ENCODE measurements at places on chromosomes 4 and X.

- no peak for DNase-seq
Measured at GRCh38 chrX:102345916-102346315, 93.9 kb downstream of the NXF2B start.

DNA sequence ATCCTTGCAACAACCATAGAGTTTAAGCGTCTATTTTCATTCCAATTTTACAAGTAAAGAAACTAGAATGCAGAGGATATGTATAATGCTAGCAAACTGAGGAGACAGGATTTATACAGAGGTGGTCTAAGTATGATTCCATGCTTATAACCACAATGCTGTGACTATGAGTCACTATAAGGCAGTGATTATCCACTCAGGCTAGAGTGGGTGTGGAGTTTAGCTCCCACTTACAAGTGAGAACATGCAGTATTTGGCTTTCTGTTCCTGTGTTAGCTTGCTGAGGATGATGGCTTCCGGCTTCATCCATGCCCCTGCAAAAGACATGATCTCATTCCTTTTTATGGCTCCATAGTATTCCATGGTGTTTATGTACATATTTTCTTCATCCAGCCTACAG, 41.6 kb upstream of the EDA2R start:
- no peak for DNase-seq

- DNase-seq: no peak
Measured at GRCh38 chr4:28009541-28009940, 1148.9 kb downstream of the STIM2 start.

GRCh38 chr4:12389604-12390003, 960.9 kb upstream of the HS3ST1 start:
- no peak for DNase-seq

DNA sequence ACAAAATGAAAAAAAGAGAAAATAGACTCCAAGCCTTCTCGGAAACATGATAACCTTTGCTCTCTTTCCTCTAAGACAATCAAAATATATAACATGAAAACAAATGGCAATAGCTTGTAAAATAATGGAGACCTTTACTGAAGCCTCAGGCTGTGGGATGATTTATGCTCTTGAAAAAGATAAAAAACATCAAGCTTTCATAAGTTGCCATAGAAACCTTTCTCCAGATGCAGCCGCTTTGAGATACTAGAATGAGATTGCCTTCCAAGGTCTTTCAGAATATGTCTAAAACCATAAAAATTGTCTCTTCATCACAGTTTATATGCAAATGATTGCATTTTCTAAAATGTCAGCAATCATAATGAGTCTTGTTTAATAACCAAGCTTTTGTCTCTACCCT, 31.6 kb downstream of the MAOB start:
- DNase-seq: no peak

DNA sequence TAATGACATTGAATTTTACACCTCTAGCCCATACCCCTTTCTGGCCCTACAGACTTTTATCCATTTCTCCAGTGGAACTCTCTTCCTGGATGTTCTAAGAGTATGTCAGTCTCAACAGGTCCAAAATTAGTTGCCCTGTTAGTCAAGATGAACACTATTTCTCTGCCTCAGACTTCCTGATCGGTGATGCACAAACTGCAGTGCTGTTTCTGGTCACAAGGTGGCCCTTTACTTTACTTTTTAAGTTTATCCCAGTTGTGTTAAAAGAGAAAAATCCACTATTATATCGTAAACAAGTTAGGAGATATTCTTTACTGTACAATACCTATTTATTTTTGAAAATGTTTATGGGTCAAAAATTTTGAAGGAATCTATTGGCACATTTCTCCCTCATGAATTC, 13.1 kb downstream of the TCEAL7 start:
- DNase-seq: no peak

- no peak for DNase-seq
Measured at GRCh38 chr4:99809326-99809725, 7.3 kb upstream of the DAPP1 start.

GRCh38 chr4:158193171-158193749, 17.0 kb upstream of the TMEM144 start:
- no peak for DNase-seq

- no peak for DNase-seq
Measured at GRCh38 chr4:7434766-7435150, at the start of gene PSAPL1. PSAPL1 (minus strand) TSS chr4:7434930; CDS start chr4:7434879, 51 bp downstream.

GRCh38 chrX:7060444-7060843, 87.1 kb upstream of the STS start:
- no peak for DNase-seq

GRCh38 chr4:16731776-16732380, 166.6 kb downstream of the LDB2 start:
- no peak for DNase-seq

GRCh38 chr4:65592089-65592488, 78.2 kb downstream of the EPHA5 start:
- no peak for DNase-seq

DNA sequence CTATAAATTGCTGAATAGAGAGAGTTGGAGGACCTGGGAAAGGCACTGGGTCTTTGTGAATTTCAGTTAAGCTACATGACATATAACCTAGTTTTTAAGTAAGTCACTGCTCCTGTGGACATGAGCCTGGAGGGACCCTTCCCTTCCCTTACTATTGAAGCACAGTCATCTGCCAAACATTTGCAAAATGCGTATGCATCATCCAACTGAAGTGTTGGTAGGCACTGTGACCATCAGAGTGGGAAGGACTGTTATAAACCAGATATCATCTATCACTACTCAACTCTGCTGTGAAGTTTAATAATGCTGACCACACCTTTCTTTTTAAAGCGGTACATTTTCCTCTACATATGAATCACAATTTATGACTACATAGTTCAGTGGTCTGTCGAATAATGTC, 5.2 kb downstream of the GABRA3 start:
- DNase-seq: no peak

DNA sequence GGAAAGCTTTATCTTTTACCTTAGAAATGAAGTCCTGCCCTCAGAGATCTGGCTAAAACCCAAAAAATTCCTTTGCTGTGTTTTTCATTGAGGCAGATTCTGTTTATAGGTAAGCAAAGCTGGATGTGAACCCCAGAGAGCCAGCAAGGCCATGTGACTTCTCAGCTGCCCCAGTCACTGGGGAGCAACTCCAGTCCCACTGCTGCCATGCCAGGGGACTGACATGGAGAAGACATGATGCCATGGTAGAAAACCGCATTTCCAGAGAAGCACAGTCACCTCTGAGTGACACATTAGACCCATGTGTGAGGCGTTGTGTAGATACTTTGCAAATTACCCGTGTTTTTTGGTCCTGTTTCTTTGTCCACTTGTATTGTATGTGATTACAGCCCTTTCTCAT, 45.4 kb downstream of the PTTG2 start:
- no peak for DNase-seq

DNA sequence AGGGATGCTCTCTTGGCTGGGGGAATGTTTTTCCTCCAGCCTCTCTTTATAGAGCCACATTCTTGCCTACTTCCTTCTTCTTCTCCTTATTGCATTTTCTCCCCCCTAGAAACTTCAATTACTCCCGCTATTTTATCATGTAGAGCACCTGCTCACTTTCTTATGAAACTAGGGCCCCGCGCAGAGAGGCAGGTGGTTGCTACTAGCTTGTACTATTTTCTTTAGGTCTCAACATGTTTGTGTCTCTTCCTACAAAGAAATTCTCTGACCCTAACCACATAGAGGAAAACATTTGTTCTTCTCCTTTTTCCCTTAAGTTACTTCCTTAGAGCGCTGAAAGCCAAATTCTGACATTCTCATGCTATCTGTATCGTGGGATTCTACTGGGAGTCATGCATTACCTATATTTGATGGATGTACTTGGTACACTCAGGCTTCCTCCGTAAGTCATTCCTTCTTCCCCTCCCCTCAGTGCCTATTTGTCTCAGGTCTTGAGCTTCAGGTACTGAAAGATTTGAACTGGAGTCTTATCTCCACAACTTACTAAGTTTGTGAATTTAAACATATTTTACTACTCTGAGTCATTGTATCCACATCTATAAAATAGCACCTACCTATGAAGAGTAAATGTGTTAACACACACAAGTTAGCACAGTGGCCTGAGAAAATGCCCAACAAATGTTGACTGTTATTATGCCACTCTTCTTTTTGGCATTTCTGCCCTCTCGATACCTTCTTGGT, 159.1 kb upstream of the LEF1 start:
- DNase-seq: no peak

- no peak for DNase-seq
Measured at GRCh38 chr4:3226467-3226866, 22.5 kb upstream of the MSANTD1 start.

DNA sequence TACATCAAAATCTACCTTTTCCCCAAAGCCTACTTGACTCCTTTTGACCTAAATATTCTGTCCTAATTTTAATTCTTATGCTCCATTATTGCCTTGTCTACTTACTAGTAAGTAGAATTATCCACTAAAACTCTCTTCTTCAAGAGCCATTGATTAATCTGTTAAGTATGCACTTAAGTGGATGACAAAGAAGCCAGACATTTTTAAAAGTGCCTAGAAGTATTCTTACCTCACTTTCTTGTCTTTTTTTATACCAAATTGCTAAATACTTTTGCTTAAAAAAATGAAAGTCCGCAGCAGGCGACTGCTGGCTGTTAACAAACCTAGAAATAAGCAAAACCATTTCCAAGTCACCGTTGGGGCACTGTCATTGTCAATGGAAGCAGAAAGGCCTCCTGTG, 20.1 kb upstream of the FRMPD4 start:
- DNase-seq: no peak

DNA sequence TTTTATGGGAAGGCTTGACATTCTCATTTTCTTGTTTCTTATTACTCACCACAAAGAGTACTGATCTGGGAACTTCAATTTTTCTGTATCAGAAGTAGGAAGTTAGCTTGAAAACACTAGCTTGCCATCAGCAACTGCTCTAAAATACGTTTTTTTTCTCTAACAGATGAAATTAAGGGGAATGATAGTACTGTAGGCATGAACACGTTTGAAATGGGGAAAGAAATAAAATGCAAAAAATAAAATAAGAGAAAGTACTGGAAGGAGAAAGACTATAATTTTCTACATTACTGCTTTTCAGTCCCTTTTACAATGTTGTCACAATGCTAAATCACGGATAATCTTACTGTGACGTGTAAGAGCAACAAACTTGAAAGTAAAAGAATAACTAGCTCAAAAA, 1.5 kb downstream of the RADX start:
- DNase-seq: no peak

DNA sequence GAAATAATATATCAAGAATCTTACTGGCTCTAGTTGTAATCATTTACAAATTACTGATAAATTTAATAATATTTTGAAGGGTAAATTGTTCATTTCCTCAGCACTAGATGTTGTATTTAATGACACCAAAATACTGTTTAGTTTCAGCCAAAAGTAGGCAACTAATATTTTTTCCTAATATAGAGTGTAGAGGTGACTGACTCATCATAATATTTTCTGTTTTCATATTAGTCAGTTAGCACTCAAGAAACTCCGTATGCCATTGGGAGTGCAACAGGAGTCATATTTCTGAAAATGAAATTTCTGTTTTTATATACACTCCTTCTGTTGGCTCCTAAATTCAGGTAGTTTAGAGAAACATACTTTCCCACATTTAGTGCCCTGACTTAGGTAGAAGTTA, 36.6 kb upstream of the PTPN13 start:
- DNase-seq: no peak

DNA sequence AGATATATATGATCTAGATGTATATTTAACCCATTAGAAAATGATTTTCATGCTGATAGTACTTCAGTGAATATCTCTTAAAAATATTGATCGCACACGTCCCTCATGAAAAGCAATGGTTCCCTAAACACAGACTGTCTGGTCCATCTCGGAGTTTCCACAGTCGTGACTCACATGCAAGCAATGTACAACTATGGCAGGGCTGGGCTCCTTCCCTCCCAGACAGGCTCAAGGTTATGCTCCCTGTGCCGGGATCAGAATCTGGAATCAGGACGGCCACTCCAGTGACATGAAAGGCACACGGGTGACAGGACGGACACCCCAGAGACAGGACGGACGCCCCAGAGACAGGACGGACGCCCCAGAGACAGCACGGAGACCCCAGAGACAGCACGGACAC, 40.2 kb upstream of the PPP2R3B start:
- DNase-seq: no peak

DNA sequence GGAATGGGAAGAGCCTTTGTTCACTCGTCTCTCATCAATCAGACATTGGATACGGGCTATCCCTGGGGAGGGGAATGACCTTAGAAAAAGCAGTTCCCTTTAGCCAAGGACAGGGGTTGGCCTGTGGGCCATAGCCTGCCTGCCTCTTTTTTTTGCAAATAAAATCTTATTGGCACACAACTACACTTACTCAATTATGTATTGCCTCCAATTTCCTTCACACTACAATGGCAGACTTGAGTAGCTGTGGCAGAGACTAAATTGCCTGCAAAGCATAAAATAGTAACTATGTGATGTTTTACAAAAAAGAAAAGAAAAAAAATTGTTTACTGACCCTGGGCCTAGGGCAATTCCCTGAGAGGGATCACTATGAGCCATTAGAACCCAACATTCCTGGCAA, 23.4 kb downstream of the PPP1R2C start:
- DNase-seq: no peak

DNA sequence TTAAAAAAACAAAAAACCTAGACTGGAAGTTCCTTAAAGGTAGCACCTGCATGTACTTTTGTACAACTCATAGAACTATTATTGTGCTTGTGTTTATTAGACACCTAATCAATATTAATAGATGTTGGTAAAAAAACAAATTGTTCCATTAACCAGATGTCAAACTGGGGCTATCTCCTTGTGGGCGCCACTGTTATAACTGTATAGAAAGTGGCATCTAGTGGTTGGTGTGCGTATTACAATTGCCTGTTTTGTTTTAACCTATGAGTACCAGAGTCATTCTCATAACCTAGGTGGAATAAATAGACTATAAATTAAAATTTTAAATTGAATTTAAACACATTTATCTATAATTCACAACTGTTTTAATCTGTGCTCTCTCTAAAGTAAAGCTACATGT, 97.4 kb downstream of the COL4A5 start:
- peak; percentile 4 for DNase-seq

DNA sequence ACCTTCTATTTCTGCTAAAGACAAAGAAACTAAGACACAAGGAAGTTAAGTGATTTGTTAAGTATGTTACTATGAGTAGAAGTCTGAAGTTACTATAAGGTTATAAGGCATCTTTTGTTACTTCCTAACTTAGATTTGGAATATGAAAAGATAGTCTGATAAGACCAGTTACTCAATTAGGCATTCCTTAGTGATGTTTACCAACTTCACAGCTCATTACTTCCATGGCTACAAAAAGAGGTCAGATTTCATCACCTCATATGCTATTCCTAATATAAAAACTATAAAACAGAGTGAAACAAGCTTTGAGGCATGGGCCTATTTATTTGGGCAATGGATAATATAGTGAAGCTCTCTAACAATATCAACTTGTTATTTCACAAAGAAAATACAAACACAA, 143.1 kb downstream of the TBCK start:
- no peak for DNase-seq

- DNase-seq: no peak
Measured at GRCh38 chrX:103248553-103248952, 6.4 kb downstream of the TCEAL8 start.

GRCh38 chr4:25654031-25654970, 1.4 kb upstream of the SLC34A2 start:
- no peak for DNase-seq

GRCh38 chr4:100900134-100900533, 382.3 kb upstream of the EMCN start:
- no peak for DNase-seq

GRCh38 chrX:5155301-5155700, 1073.4 kb downstream of the NLGN4X start:
- DNase-seq: no peak
